ENCODE measurements at places on chromosomes 12 and 14. TPM values are rescaled to one million over a fixed set of nuclear protein-coding genes. Genes with fewer than 3 reads are reported as not detected.

- no peak overlapping the region for H3K4me3 ChIP-seq
- no peaks in the 10 kb centered on the region for H3K36me3 ChIP-seq
- H3K27ac ChIP-seq: no peak overlapping the region
- no peaks in the 10 kb centered on the region for H3K27me3 ChIP-seq
- DNase-seq: no peak
These were observed 42.5 kb upstream of the MYBPC1 start for GRCh38 chr12:101552277-101552676.

- no peak overlapping the region for H3K4me3 ChIP-seq
- H3K36me3 ChIP-seq: no peaks in the 10 kb centered on the region
These were observed 19.4 kb upstream of the EIF5 start for GRCh38 chr14:103314496-103315277.

DNA sequence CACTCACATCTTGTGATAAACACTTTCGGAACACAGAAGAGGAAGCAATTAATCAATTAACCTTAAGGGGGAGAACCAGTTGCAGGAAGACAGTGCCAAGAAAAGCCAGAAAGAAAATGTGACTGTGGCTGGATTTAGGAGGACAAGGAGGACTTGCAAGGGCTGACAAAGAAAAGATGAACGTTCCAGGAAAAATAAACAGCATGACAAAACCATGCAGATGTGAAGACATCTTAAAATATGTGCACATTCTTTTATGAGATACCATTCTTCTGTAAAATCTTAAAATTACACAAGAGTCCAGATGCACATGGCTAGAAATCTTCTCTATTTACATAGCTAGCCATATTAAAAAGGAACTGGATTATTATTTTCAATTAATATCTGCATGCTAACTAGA is 33.4 kb downstream of the KITLG start:
- H3K36me3 ChIP-seq: peaks cover 2% of the 10 kb centered on the region
- H3K4me3 ChIP-seq: no peak overlapping the region
- peaks cover 16% of the 10 kb centered on the region for H3K4me1 ChIP-seq
- H3K27me3 ChIP-seq: no peaks in the 10 kb centered on the region
- DNase-seq: peak; percentile 62
- no peak overlapping the region for H3K27ac ChIP-seq

- H3K4me1 ChIP-seq: no peaks in the 10 kb centered on the region
- H3K27ac ChIP-seq: no peak overlapping the region
- H3K27me3 ChIP-seq: no peaks in the 10 kb centered on the region
- H3K36me3 ChIP-seq: no peaks in the 10 kb centered on the region
- no peak overlapping the region for H3K4me3 ChIP-seq
- DNase-seq: no peak
These were observed 130.1 kb downstream of the CCDC91 start for GRCh38 chr12:28320353-28320752.

DNA sequence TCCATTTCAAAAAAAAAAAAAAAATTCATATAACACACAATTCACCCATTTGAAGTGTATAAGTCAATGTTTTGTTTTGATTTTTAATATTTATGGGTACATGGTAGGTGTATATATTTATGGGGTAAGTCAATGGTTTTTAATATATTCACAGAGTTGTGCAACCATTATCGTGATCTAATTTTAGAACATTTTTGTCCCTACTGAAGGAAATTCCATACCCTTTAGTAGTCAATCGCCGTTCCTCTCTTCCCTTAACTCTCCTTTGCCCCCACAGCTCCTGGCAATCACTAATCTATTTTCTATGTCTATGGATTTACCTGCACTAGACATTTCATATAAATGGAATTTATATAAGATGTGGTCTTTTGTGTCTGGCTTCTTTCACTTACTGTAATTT is 92.8 kb downstream of the TRAFD1 start:
- DNase-seq: peak; percentile 33
- no peaks in the 10 kb centered on the region for H3K27me3 ChIP-seq
- H3K36me3 ChIP-seq: no peaks in the 10 kb centered on the region
- H3K4me3 ChIP-seq: no peak overlapping the region
- no peaks in the 10 kb centered on the region for H3K4me1 ChIP-seq

- H3K36me3 ChIP-seq: no peaks in the 10 kb centered on the region
- DNase-seq: peak; percentile 93
- no peak overlapping the region for H3K27ac ChIP-seq
- no peaks in the 10 kb centered on the region for H3K27me3 ChIP-seq
These were observed 3.0 kb upstream of the TMEM120B start for GRCh38 chr12:121709478-121709961.

DNA sequence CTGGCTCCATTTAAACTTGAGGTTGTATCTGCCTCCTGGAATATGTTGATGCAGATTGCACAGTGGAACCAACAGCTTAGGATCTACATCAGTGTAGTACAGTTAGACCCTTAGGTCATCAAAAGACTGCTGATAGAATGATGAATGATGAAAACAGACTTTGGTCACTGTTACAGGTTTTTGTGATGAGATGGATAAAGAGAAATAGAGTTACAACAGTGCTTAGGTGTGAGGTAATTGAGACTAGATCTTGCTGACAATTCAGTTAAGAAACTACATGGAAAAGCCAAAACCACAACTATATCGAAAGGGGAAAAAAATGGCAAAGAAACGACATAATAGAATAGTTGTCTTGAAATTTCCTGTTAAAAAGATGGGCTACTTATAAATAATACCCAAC is 145.7 kb upstream of the LMNTD1 start:
- peaks cover 2% of the 10 kb centered on the region for H3K4me1 ChIP-seq
- no peaks in the 10 kb centered on the region for H3K27me3 ChIP-seq
- DNase-seq: peak; percentile 36

- H3K4me3 ChIP-seq: no peak overlapping the region
- peaks cover 7% of the 10 kb centered on the region for H3K4me1 ChIP-seq
- H3K36me3 ChIP-seq: no peaks in the 10 kb centered on the region
- no peak overlapping the region for H3K27ac ChIP-seq
- no peaks in the 10 kb centered on the region for H3K27me3 ChIP-seq
- DNase-seq: no peak
These were observed 20.5 kb downstream of the KITLG start for GRCh38 chr12:88559772-88560171.

SYNDIG1L gene
- total RNA-seq: not detected

PRH2 gene
- not detected for total RNA-seq
